ENCODE measurements at places on chromosomes 4 and X.

DNA sequence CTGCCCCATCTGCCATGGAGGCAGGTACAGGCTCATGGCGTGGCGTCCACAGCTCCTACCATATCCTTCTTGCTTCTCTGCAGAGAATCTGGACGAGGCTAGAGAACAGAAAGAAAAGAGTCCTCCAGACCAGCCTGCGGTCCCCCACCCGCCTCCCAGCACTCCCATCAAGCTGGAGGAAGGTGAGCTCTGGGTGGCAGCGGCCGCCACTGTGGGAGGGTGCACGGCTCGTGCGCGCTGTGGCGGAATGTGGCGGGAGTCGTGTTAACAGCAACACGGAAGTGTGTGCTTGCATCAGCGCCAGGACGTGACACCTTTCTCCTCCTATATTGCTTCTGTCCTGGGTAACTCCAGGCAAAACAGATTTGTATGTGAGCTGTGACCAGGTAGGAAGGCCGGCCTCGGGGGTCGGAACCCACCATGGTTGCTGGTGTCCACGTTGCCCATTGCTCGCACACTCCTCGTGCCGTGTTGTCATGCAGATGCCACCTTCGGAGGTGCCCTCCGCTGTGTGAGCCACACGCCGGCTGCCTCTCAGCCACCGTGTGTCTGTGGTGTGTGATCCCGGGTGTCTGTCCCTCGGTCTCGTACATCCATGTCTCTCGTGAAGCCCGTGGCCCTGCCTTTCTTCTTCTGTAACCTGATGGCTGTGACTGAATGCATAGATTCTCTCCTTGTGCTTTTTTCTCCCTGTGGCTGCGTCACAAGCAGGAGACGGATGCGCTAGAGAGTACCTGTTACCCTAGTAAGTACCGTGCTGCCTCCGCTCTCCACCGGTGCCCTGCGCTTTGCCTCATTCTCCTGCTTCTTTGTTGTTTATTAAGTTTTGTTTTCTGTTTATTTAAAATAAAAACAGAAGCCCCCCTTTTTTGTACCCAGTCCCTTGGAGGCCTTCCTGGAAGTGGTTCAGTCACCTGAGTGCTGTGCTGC, 37.0 kb downstream of the NOP14 start:
- no peak for DNase-seq

DNA sequence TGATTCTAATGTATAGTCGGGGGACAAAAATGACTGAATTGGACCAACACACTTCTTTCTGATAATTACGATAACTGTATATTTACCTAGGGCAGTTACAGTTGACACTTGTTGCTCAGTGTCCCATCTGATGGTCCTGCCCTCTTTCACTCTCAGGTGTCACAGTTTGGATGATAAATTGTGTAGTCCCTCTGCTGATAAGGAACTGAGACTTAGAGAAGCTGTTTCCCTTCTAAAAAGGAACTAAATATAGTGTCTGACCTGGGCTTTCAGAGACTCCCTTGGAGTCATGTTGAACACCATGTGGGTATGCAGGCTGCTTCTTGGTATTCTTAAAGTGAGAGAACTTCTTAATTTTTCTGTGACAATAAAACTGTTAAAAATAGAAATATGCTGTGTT, 23.7 kb upstream of the PNPLA4 start:
- DNase-seq, result no peak

- no peak for DNase-seq
Measured at GRCh38 chr4:157898836-157899605, 273.8 kb downstream of the GASK1B start.

- DNase-seq, result no peak
Measured at GRCh38 chr4:2069986-2070385, 10.9 kb downstream of the NAT8L start.

DNA sequence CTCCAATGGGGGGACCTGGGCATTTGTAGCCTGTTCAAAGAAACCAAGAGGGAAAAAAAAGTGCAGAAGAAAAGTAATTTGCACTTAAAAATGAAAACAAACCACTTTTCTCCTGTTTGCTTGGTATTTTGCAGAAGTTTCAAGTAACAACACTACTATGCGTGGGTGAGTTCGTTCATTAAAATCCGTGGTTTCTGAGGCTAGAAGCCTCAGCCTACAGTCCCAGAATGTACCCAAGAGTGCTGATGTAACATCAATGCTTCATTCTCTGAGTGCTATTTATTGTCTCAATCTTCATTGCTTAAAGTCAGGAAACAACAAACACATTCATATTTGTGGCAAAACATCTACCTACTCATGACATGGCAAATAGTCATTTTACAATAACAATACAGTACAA, 29.2 kb downstream of the LGI2 start:
- peak; percentile 74 for DNase-seq

DNA sequence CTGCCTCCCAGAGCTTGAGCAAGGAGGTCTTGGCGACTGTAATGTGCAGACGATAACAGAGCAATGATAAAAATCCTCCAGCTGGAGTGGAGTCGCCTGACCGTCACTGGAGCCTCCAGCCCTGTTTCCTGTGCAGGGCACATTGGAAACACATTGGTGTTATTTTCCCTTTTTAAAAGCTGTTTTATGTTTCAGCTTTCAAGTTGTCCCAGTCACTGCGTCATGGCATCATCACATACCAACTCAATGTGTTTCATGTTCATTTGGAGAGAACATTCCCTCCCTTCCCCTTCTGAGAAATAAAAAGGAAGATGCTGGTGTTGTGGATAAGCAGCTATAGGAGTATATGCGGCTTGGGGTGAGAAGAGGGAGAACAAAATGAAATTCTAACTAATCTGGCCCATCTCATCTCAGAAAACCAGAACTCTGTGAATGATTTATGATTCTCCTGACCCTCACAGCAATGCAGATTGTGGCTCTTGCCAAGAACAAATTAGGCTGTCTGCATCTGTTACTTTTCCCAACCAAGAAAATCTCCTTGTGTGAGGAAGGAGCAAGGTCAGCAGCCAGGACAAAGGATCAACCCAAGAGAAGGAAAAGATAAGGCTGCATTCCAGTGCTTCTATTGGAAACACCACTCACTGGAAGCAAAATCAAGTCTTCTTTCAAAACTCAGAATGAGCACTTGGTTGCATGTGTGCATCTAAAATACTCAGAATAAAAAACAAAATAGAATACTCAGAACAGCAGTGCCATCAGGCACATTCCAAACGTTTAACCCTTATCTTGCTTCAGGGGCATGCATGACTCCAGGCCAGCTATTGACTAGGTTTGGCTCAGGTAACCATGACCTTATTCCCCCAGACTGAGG, 134.4 kb downstream of the RASL11B start:
- no peak for DNase-seq

DNA sequence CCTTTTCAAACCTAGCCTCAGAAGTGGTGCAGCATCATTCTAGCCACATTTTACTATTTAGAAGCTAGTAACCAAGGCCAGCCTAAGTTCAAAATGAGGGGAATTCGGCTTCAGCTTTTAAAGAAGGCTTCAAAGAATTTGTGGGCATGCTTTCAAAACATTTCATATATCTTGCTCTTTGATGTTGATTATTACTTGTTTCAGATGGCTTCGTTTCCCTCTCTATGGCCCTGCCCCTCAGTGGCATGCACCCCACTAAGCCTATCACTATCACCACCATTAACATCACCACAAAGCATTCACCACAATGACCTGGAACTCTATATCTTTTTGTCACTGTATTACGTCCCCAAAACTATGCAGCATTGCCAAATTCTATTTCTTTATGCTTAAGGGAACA, 51.2 kb upstream of the FAM47B start:
- no peak for DNase-seq

GRCh38 chrX:85221361-85221760, 22.2 kb downstream of the SATL1 start:
- DNase-seq, result no peak

DNA sequence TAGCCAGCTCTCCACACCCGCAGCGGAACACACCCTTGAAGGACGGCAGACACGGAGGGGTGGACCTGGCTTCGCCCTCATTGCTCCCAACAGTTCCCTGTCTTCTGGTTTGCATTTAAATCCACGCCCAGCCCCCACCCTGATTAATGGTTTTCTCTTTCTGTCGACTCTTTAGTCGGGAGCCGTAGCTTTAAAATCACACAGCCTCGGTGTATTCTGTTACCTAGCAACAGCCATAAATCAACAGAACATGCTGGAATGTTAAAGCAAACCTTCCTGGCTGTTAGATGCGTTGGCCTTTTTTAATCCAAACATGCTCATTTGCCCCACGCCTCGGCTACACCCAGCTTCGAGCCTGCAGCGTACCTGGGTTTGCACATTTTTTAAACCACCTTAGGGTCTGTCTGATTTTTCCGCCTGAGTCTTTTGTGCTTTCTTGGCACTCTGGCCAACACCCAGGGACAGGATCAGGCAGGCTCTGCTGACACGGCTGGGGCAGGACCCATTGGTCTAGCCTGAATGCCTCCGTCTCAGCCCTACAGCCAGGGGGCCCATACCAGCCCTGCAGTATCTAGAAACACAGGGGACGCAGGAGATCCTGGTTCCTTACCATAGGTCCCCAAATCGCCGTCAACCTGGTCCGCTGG, 21.4 kb upstream of the PPP2R2C start:
- no peak for DNase-seq

DNA sequence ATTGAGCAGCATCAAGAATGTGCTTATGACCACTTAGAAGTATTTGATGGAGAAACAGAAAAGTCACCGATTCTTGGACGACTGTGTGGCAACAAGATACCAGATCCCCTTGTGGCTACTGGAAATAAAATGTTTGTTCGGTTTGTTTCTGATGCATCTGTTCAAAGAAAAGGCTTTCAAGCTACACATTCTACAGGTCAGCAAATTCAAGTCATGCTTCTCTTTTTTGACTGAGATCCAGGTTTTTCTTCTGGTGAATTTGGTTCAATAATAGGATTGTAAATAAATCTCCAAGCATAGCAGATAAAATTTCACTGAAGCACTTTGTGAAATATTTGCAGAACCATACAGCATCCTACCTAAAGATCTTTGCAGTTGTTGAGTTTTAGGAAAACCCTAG, 218.1 kb downstream of the TLL1 start:
- no peak for DNase-seq

DNA sequence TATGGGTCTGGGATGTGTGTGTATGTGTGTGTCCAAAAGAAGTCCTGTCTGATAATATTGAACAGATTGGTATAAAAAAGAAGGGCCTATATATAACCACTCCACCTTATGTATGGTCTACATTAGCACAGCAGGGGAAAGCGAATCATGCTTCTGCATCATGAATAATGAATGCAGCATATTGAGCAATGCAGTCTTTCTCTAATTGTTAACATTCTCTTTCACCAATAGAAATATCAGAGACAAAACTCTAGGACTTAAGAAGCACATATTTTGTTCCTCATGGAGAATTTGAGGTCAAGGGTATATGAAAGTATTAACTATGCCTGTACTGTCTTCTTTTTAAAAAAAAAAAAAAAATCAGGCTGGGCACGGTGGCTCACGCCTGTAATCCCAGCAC, 264.3 kb upstream of the NOCT start:
- DNase-seq, result no peak

DNA sequence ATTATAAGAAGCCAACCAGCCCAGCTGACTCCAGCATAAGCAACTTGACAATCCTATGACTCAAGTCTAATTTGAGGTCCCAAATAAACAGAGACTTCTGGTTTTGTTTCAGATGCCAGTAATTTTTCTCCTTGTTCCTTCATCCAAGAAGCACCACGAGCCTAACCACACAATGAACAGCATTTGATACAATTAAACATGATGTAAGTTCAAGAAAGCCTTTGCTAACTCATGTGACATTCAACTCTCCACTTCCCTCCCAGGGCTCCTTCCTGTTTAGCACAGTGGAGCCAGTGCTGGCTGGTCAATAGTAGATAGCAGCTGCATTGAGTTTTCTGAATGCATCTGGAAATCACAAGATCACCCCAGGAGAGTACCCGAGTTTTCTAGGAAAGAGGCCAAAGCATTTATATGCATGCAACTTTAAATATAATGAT, 206.3 kb downstream of the ARHGAP24 start:
- peak; percentile 97 for DNase-seq

DNA sequence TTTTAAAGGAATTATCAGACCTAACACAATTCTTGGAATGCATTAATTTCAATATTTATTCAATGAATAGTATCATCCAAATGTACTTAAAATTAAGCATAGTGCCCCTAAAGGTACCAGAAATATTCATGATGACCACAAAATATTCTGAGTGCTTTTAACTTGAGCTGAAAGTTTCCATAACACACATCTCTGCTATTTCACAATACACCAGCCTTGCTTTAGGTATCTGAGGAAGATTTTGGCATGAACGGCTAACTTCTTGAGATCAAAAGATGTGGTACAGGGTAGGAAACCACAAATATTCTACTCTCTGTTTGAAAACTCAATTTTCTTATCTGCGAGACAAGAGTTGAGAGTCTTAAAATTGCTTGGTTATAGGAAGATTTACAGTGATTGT, 538.3 kb upstream of the PCDH7 start:
- DNase-seq, result no peak

DNA sequence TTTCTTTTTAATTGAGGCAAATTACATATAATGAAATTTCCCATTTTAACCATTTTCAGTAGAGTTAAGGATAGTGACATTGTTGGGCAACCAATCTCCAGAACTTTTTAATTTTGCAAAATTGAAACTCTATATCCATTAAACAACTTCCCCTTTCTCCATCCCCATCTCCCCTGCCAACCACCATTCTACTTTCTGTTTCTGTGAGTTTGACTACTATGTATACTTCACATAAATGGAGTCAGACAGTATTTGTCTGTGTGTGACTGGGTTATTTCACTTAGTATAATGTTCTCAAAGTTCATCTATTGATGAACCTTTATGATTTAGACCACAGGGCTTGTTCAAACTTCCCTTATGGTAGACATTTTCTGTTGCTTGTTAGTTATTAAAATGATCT, 364.5 kb upstream of the MAD2L1 start:
- no peak for DNase-seq

DNA sequence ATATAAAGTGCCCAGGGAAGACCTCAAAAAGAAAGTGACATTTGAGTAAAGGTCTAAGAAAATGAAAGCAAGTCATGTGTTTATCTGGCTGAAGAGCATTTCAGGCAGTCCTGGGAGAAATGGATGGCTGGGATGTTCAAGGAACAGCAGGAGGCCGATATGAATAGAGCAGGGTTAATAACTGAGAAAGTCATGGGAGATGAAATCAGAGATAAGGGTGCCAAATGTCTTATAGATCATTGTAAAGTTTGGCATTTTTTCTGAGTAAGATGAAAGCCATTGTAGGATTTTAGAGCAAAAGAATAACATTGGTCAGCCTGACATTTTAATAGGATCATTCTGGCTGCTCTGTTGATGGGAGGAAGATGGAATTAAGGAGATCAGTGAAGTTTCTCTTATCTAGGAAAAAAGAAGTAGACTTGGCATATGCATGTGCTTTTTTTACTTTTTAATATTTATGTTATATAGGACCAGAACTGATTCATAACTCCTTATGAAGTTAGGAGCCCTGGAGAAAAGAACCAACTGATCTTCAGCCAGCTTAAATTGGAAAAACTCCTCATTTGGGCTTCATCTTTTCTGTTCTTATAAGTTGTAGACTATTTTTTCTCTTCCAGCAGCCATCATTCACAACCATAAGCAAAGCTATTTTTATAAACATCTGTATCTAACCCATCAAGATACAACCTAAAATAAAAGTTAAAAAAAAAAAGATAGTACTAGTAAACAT, 18.6 kb downstream of the AIMP1 start:
- DNase-seq, result no peak

GRCh38 chr4:141884070-141884469, 247.7 kb downstream of the IL15 start:
- DNase-seq, result no peak

Measured in inflammatory macrophage treated with lipopolysaccharide for 1 hour (primary cell).